ENCODE measurements at places on chromosomes 6 and 20. TPM values are rescaled to one million over a fixed set of nuclear protein-coding genes. Genes with fewer than 3 reads are reported as not detected.

CRIP3 gene
- total RNA-seq = not detected

JPH2 gene
- total RNA-seq = 2.1 TPM

APOM gene
- 0.18 TPM for total RNA-seq

DEFB115 gene
- not detected for total RNA-seq

SALL4 gene
- total RNA-seq = 0.86 TPM

PCK1 gene
- total RNA-seq = not detected

OR5V1 gene
- not detected for total RNA-seq

SPATA25 gene
- not detected for total RNA-seq

COL21A1 gene
- total RNA-seq = 0.06 TPM

KCNK17 gene
- total RNA-seq = not detected

KCTD20 gene
- 93.1 TPM for total RNA-seq

DOK5 gene
- 0.06 TPM for total RNA-seq

RPS21 gene
- 2,894 TPM for total RNA-seq

FAM162B gene
- total RNA-seq = 0.29 TPM

CDK5RAP1 gene
- total RNA-seq = 31.9 TPM

TFAP2D gene
- not detected for total RNA-seq

PBOV1 gene
- total RNA-seq = not detected

BMP2 gene
- 2.5 TPM for total RNA-seq

MUCL3 gene
- total RNA-seq = not detected

TINAG gene
- total RNA-seq = not detected

EPB41L1 gene
- 8.5 TPM for total RNA-seq

PDE10A gene
- total RNA-seq = 6.8 TPM

SMOC2 gene
- total RNA-seq = not detected

RAET1G gene
- total RNA-seq = 0.86 TPM

PRSS35 gene
- total RNA-seq = not detected

FOXP4 gene
- 3.0 TPM for total RNA-seq

BAG2 gene
- total RNA-seq = 23.3 TPM

HLA-C gene
- total RNA-seq = 431 TPM

HUS1B gene
- total RNA-seq = 2.9 TPM

LHFPL5 gene
- not detected for total RNA-seq

FGD2 gene
- not detected for total RNA-seq

CLPSL1 gene
- not detected for total RNA-seq

EYA2 gene
- 1.7 TPM for total RNA-seq

FOXS1 gene
- 2.0 TPM for total RNA-seq

CST2 gene
- total RNA-seq = not detected

PGC gene
- total RNA-seq = not detected

BPIFB4 gene
- not detected for total RNA-seq

FRK gene
- 0.57 TPM for total RNA-seq

GPR6 gene
- not detected for total RNA-seq

HLA-DRA gene
- 0.46 TPM for total RNA-seq

DNAH8 gene
- total RNA-seq = not detected

FOXF2 gene
- 2.7 TPM for total RNA-seq

GNL1 gene
- total RNA-seq = 57.4 TPM

GCNT2 gene
- total RNA-seq = 4.7 TPM

PKHD1 gene
- total RNA-seq = not detected

LPA gene
- not detected for total RNA-seq

TAGAP gene
- total RNA-seq = not detected

CTAGE9 gene
- total RNA-seq = not detected

SYNCRIP gene
- total RNA-seq = 153 TPM

SNAP91 gene
- 0.65 TPM for total RNA-seq

LY86 gene
- not detected for total RNA-seq

PDYN gene
- not detected for total RNA-seq

C20orf204 gene
- total RNA-seq = 1.1 TPM

UBR2 gene
- total RNA-seq = 23.1 TPM

CCN6 gene
- total RNA-seq = not detected

PLCB4 gene
- 3.7 TPM for total RNA-seq

NKX2-2 gene
- total RNA-seq = 3.7 TPM

RBBP8NL gene
- total RNA-seq = not detected

Data from Daoy (cell line).